ENCODE measurements at places on chromosomes 12 and 14.

- DNase-seq = no peak
Measured at GRCh38 chr12:2535583-2536204, 259.1 kb upstream of the FKBP4 start.

DNA sequence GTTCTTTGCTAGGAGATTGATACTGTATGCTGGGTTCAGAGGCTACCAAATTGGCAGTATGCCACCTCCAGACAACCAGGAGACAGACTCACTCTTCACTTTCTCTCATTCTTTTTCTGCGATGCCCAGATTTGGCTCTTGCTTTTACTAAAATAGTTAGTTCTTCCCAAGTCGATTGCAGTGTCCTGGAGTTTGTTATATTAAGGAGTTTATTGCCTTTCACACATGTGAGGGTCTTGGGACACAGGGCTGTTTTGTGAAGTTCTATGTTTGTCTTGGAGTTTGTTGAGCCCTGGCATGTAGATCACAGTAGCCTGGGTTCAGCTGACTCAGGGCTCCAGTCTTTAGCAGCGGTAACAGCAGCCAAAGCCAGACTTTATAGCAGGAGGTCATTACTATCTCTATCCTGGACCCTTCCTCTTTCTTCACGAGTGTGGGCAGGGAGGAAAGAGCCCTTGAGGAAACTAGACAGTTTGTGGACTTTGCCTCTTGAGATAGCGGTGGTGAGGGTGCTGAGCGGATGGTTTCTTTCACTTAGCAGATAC lies 1.6 kb downstream of the MLEC start:
- no peak for DNase-seq

GRCh38 chr14:95515596-95516552 lies 576 bp downstream of the SYNE3 start:
- DNase-seq = peak; percentile 62

DNA sequence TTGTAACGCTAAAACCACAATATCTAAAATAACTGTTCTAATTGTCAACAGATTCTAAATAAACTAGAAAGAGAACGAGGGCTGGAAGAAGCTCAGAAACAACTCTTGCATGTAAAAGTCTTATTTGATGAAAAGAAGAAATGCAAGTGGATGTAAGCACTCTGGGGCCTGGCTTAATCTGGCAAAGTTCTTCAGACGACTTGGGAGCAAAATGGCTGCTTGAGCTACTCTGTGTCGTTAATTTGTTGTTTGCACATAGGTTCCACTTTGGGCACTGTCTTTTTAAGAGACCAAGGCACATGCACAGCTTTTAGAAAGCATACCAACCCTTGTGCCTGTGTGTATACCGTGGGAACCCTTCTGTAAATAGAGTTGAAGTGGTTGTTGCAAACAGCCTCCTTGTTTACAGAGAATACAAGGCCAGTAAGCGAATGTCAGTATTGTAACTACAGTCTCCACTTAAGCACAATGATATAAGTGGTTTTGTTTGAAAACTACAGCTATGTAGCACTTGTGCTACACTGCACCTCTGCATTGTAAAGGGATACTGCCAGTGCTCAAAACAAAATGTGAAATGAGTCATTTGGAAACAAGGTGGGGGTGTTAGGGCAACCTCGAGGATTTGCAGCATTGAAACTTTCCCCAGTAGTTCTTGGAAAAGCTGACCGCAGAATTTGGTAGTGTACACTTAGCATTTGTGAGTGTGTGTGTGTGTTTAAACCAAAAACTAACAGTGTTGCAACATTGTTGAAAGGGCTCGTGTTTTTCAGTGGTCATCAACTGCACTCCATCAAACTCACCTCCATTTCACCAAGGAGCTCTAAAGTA lies 154.3 kb downstream of the CEP83 start:
- no peak for DNase-seq

- no peak for DNase-seq
Measured at GRCh38 chr14:68639758-68640574, 152.9 kb downstream of the ZFP36L1 start.

- DNase-seq = no peak
Measured at GRCh38 chr12:78560633-78561032, 303.9 kb upstream of the SYT1 start.
